ENCODE measurements at places on chromosomes 6 and 20.
A peak's percentile ranks its signal among the peaks of the same experiment; 100 is the strongest.

DNA sequence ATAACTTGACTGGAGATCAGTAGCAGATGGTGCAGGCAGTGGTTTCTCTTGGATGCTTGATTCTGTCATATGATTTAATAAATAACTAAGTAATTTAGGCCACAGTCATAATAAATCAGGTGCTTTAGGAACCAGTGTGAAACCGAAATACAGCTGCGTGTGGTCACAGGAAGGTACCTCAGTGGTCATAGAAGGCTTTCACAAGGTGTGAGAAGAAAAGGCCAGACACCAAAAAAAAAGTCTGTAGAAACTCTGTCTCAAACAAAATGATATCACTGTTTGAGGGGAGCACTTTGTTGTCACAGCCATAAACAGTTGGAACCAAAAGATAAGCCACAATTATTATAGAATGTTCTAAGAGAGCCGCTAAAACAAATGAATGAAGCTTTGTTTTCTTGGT, 56.5 kb downstream of the ARMC2 start:
- H3K27me3 ChIP-seq, result peaks cover 23% of the 10 kb centered on the region
- no peak overlapping the region for H3K27ac ChIP-seq
- H3K4me3 ChIP-seq, result no peak overlapping the region
- no peak for DNase-seq
- H3K36me3 ChIP-seq, result peaks cover 11% of the 10 kb centered on the region
- peaks cover 33% of the 10 kb centered on the region for H3K4me1 ChIP-seq

GRCh38 chr6:80725156-80725930, 618.9 kb downstream of the BCKDHB start:
- H3K4me1 ChIP-seq, result no peaks in the 10 kb centered on the region
- H3K4me3 ChIP-seq, result no peak overlapping the region
- no peaks in the 10 kb centered on the region for H3K36me3 ChIP-seq

DNA sequence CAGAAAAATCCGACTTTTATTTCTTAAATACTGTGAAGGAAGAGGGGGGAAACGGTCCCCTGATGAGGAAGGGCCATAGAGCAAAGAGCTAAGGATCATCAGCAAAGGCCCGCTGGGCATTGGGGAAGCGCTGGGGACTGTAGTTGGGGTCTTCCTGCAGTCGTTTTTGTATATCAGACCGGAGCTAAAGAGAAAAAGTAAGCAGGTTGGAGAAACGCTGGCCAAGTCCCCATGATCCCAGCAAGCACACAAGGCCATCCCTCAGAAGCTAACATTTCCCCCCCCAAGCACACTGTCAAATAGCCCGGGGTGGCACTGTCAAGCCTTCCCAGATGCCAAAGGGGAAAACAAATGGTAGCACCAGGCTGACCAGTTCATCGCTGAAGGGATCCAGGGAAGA, 13.4 kb downstream of the BAG6 start:
- no peaks in the 10 kb centered on the region for H3K4me1 ChIP-seq
- no peak overlapping the region for H3K4me3 ChIP-seq
- H3K36me3 ChIP-seq, result peaks cover 60% of the 10 kb centered on the region
- no peaks in the 10 kb centered on the region for H3K27me3 ChIP-seq

DNA sequence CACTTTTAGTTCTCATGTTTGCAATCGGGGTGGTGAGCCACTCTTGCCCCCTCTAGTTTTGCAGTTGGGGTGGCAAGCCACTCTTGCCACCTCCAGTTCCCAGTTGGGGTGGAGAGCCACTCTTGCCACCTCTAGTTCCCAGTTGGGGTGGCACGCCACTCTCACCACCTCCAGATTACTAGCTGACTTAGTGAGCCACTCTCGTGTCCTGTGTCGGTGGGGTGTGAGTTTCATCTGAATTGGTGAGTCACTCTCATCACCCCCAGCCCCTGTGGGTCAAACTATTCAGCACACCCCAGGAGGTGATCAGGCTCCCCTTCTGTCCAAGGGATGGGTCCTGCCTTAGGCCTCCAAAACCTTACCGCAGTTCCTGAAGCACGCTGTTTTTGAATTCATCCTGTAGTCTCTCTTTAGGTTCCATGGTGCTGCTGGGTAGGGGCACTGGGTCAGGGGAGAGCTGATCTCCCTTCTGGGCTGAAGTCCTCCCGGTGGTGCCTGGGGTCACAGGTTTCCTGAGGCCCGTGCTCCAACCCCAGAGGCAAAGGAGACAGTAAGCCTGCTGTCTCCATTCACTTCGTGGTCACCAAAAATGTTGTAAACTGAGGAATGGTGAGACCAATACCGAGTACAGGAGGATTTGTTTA, 224.2 kb upstream of the SYNCRIP start:
- H3K27ac ChIP-seq, result no peak overlapping the region
- no peak overlapping the region for H3K4me3 ChIP-seq
- no peaks in the 10 kb centered on the region for H3K36me3 ChIP-seq
- peaks cover 8% of the 10 kb centered on the region for H3K27me3 ChIP-seq
- no peaks in the 10 kb centered on the region for H3K4me1 ChIP-seq
- DNase-seq, result no peak

DNA sequence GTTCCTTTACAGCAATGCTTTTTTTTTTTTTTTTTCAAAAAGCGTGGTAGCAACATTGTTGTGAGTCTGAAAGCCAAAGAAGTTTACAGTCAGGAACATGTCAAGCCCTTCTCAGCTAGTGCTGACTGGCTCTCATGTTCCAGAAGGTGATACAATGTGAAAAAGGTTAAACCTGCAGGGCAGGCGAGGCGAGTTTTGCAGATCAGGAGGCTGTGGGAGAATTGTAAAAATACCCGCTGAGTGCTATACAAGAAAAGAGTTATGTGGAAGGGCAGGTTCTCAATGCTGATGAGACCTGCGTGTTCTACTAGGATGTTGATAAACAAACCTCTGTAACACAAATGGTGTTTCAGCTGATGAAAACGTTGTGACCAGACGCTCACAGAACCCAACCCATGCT, 30.9 kb upstream of the RPP40 start:
- peaks cover 9% of the 10 kb centered on the region for H3K4me1 ChIP-seq
- no peak for DNase-seq
- H3K4me3 ChIP-seq, result no peak overlapping the region

DNA sequence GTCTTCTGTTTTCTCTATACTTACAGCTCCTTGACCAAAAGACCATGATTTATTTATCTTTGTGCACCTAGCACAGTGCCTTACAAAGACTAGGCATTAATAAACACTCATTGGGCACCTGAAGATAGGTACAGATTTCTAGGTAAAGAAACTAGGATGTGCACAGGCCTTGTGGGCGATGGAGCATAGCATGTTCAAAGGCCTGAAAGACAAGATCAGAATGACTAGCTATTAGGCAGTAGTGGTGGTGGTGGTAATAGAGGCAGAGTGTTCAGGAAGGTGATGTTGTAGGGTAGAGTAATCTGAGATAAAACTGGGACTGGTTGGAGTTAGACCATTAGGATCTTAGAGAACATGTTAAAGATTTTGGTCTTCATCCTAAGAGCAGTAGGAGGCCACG, 3.9 kb downstream of the TXLNB start:
- peaks cover 11% of the 10 kb centered on the region for H3K36me3 ChIP-seq
- H3K4me1 ChIP-seq, result peaks cover 45% of the 10 kb centered on the region
- no peak for DNase-seq
- no peak overlapping the region for H3K27ac ChIP-seq

- peaks cover 4% of the 10 kb centered on the region for H3K27me3 ChIP-seq
- H3K4me3 ChIP-seq, result peak overlapping the region; percentile 87
- H3K27ac ChIP-seq, result peak overlapping the region; percentile 99
Observed at GRCh38 chr20:38805958-38806854, 709 bp downstream of the PPP1R16B start.

DNA sequence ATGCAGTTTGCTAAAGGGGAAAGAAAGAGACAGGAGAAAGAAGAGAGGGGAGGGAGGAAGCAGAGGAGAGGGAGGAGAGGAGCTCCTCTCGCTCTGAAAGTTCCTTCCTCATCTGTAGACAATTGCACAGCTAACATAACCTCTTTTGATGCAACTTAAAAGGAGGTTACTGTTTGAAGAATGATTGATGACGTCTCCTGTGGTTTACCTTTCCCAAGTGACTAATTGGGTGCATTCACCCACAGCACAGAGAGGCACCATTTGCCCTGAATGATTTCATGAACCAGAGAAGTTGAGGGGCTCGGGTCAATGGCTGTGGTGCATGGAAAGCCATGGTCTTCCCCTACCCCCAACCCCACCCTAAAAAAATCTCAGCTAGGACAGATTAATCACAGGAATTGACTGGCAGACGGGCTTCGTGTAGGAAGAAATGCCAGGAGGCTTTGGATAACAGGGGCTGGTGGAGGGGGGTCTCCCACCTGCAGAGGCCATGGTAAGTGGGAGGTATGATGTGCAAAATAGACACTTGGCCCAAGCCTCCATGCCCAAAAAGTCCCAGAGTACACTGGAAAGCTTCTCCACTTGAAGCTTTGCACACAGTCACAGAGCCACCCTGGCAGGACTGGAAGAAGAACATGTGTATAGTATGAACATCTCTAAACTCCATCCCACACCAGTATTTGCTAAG, 213.7 kb downstream of the ANKRD60 start:
- H3K4me1 ChIP-seq, result peaks cover 20% of the 10 kb centered on the region
- H3K27ac ChIP-seq, result no peak overlapping the region
- H3K27me3 ChIP-seq, result peaks cover 57% of the 10 kb centered on the region
- no peaks in the 10 kb centered on the region for H3K36me3 ChIP-seq

GRCh38 chr6:14552891-14553290, 435.3 kb downstream of the CD83 start:
- H3K36me3 ChIP-seq, result no peaks in the 10 kb centered on the region
- H3K27ac ChIP-seq, result no peak overlapping the region
- H3K27me3 ChIP-seq, result no peaks in the 10 kb centered on the region
- no peak overlapping the region for H3K4me3 ChIP-seq
- no peak for DNase-seq

GRCh38 chr20:62638679-62639406, 3.5 kb upstream of the SLCO4A1 start:
- peaks cover 32% of the 10 kb centered on the region for H3K4me1 ChIP-seq
- H3K36me3 ChIP-seq, result peaks cover 8% of the 10 kb centered on the region
- peaks cover 73% of the 10 kb centered on the region for H3K27me3 ChIP-seq

- H3K27me3 ChIP-seq, result no peaks in the 10 kb centered on the region
- peak; percentile 72 for DNase-seq
- H3K4me3 ChIP-seq, result no peak overlapping the region
Observed at GRCh38 chr6:5302995-5303622, 41.8 kb downstream of the FARS2 start.

DNA sequence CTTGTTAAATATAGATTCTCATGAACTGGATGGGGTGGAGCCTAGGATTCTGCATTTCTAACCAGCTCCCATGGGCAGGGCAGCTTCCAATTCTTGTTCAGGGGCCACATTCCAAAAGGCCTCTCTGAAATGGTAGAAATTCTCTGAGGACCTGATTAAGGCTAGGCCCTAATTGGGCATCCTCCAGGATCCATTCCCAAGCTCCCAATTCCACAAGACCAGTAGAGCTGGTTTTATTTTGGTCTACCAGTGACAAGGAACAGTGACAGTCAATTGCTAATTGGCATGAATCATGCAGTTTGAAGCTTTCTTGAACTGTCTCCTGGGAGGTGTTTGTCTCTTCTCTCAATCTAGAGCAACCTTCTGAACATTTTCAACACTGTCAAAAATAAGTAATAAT, 3.0 kb downstream of the THBD start:
- no peaks in the 10 kb centered on the region for H3K36me3 ChIP-seq
- no peaks in the 10 kb centered on the region for H3K4me1 ChIP-seq
- H3K27ac ChIP-seq, result no peak overlapping the region

- H3K4me3 ChIP-seq, result no peak overlapping the region
- no peaks in the 10 kb centered on the region for H3K27me3 ChIP-seq
- H3K36me3 ChIP-seq, result no peaks in the 10 kb centered on the region
- DNase-seq, result peak; percentile 22
- H3K4me1 ChIP-seq, result no peaks in the 10 kb centered on the region
- H3K27ac ChIP-seq, result no peak overlapping the region
Observed at GRCh38 chr20:12012241-12013222, 94.8 kb downstream of the BTBD3 start.

DNA sequence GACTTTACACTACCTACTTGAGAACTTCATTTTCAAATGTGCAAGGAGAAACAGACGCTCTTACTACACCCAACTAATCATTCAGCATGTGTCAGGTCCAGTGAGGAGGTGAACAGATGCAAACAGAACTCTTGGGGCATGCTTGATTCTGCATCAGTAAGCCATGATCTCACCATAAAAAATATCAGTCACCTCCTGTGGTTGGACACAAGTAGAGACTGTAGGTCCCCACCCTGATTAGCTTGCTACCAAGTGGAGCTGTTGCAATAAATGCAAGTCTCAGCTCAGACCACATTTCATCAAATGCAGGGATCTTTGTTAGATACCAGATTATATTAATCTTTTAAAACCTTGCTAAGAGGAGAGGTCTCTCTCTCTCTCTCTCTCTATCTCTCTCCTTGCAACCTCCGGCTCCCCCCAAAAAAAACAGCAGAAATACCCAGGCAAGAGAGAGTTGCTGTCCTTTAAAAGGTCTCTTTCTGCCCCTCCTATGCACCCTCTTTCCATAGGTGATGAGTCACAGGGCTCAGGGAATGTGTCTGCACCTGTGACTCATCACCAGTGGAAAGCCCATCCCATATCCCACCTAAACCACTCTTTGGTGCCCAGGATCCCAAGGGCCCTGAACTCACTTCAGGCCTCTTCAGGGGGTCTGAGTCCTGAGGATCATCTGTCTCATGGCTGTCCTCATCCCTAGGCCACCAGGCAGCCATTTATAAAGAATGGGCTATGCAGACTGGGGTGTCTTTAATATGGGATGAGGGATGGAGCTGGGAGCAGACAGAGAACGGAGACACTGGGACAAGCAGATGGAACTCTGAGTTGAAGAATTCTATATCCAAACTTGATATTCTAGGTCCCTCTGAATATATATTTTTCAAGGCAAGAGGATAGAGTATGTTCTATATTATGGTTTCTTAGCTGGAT, 154.5 kb downstream of the QRSL1 start:
- peaks cover 21% of the 10 kb centered on the region for H3K27me3 ChIP-seq
- H3K4me1 ChIP-seq, result no peaks in the 10 kb centered on the region
- no peak overlapping the region for H3K27ac ChIP-seq
- no peak overlapping the region for H3K4me3 ChIP-seq
- H3K36me3 ChIP-seq, result no peaks in the 10 kb centered on the region

DNA sequence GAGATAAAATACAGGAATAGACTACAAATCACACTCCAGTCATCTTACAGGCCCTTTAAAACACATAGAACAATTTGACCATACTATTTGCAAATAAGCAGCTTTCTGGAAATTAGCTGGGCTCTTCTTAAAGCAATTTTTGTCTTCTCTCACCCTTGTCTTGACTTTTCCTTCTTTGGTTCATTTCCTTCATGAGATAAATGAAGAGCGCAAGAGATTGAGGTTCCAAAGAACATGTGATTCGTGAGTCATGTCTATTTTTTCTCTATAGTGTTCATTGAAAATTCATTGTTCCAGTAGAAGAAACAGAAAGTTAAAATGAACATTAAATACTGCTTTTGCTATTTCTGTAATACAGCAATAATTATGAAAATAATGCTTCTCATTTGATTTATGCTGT, 33.9 kb downstream of the PRDM1 start:
- peaks cover 48% of the 10 kb centered on the region for H3K27me3 ChIP-seq
- no peak overlapping the region for H3K4me3 ChIP-seq
- H3K27ac ChIP-seq, result no peak overlapping the region
- H3K36me3 ChIP-seq, result no peaks in the 10 kb centered on the region
